ENCODE measurements at places on chromosomes 1 and 21.
A peak's percentile ranks its signal among the peaks of the same experiment; 100 is the strongest.

- DNase-seq: no peak
Observed at GRCh38 chr1:26779098-26779668, 8.6 kb upstream of the PIGV start.

- no peak for DNase-seq
Observed at GRCh38 chr1:156495401-156496140, 5.0 kb downstream of the MEF2D start.

- DNase-seq: no peak
Observed at GRCh38 chr1:228851618-228852017, 116.3 kb downstream of the RHOU start.

GRCh38 chr1:113178522-113178921 lies 105.5 kb downstream of the LRIG2 start:
- no peak for DNase-seq

DNA sequence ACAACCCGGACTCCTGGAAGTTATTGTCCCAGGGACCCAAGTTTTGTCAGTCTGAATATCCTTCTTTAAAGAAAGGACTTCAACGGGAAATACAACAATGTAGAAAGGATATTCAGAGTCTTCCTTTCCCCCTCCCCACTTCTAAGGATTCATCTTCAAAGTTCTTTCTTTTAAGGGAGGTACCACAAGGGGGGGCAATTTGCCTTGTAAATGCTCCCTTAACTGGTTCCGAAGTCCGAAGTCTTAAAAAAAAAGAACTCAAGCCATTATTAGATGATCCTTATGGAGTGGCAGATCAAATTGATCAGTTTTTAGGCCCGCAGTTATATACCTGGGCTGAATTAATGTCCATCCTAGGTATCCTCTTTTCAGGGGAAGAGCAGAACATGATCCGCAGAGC lies 47.0 kb downstream of the SERINC2 start:
- no peak for DNase-seq

DNA sequence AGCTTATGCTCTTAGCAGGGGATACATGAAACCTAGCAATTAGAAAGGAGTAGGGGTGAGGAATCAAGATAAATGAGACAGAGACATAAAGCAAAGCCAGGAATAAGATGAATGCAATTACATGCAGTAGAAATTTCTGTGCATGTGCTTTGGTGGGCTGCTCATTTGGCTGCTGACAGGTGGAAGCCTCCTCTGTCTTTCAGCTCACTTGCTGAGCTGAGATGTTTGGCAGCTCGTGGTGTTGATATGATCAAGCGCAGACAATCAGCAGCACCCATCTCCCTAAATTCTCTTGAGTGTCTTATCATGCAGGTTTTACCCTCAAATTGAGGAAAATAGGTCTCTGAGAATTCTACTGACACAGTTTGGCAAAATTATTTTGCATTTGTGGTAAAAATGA lies 108.3 kb upstream of the CD34 start:
- no peak for DNase-seq

- DNase-seq: no peak
Observed at GRCh38 chr1:119288751-119289150, 79.8 kb upstream of the HAO2 start.

GRCh38 chr1:92877081-92877711 lies 45.4 kb downstream of the RPL5 start:
- DNase-seq: no peak

- no peak for DNase-seq
Observed at GRCh38 chr1:11784256-11784992, 21.3 kb downstream of the MTHFR start.

- no peak for DNase-seq
Observed at GRCh38 chr1:201302163-201303152, 19.2 kb downstream of the PKP1 start.

DNA sequence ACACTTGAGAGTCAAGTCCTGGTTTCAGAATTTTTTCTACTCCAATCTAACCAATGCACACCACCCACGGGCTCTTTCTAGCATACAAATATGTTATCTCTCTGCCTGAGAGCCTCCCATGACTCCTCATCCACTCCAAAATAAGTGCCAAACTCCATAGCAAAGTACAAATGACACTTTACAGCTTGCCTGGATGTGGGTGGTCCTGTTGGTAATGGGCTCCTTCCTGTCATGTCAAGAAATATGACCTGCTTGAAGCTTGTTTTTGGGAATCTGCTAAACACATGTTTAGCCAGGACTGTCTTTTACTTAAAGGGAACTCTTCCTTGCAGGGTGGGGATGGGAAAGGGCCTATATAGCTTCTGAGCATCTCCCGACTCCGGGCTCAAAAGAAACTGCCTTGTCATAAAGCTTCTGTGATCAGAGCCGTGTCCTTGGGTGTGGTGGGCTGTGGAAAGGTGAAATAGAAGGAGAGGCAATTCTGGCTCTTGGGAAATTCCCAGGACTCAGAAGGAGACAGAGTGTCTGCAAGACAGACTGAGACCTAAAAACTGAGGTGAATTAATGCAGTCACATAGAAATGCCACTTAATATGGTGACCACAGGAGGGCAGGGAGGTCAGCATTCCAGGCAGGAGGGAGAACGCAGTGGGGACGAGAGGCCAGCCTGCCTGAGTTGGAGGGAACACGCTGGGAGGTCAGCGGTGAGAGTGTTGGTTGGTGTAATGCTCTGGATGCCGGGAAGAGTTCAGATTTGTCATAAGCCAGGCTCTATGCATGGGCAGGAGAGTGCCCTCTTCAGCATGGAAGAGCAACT lies 6.1 kb upstream of the IGFN1 start:
- peak; percentile 18 for DNase-seq

- no peak for DNase-seq
Observed at GRCh38 chr1:208201229-208201628, 43.0 kb downstream of the PLXNA2 start.

GRCh38 chr1:109617291-109617801 lies 2.1 kb downstream of the GNAT2 start:
- no peak for DNase-seq

DNA sequence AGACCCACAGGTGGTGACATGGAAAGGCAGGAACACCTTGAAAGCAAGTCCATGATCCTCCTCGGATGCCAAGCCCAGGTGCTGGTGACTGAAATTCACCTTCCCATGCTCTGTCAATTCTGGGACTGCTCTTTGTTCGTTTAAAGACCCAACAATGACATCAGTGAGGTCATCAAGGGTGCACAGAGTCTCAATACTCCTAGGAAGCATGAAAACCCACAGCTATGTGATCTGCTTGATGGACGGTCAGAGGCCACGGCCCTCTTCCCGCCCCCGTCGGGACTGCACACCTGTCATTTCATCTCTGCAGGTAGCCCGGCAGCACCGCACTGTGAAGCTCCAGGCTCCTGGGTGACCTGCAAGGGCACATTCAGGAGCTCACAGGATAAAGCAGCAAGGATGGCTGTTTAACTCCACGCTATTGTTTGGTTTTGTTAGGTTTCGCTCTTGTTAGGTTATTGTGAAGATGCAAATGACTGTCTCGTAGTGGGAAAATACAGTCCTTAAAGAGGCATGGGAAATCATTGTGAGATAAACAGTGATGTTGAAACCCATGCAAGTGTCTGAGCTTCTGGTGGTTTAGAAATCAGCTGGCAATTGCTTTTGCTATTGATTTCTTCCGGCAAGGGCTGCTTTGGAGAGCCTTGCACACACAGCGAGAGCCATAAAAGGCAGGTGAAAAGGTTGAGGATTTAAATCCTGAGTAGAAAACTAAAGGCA lies 124.8 kb upstream of the AJAP1 start:
- no peak for DNase-seq

- no peak for DNase-seq
Observed at GRCh38 chr1:154406572-154406879, 1.4 kb downstream of the IL6R start.

- DNase-seq: no peak
Observed at GRCh38 chr1:112805155-112805853, 90.2 kb upstream of the PPM1J start.

DNA sequence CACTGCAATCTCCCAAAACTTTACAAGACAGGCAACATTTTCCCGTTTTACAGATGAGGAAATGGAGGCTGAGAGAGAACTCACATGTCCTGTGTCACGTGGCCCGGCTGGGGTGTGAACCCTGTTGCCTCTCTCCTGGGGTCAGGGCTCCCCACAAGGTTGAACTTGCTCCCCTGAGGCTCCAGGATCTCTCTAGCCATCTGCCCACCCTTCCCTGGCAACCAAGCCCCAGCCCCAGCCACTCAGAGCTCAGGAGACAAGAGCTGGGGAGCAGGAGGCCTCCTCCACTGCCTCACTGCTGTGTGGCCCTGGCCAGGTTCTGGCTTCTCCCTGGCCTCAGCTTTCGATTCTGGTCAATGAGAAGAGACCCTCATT lies 11.8 kb downstream of the LAPTM5 start:
- no peak for DNase-seq

- DNase-seq: no peak
Observed at GRCh38 chr1:224490549-224491537, 56.2 kb upstream of the WDR26 start.

DNA sequence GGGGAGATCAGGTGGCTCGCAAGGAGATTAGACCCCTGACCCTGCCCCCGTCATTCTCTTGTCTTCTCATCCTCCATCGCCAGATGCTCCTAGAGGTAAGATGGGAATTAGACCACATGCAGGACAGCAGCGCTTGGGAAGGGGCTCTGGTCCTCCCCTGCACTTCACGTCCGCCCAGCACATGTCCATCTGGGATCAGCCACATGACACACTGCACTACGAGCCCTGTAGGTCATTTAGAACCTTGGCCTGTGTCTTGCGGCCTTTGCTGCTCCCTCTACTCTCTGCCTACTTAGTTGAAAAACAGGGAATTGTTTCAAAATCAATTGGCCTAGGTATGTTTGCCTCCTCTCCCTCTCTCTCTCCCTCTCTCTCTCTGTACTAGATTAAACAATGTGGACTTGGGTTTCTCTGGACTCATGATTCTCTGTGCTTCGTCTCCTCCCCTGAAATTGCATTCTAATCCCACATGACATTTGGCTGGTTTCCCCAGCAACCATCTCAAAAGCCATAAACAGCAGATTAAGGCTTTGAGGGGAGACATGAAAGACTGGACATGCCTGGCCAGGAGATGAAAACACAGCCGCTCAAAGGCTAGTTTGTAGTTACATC lies 3.8 kb upstream of the NCMAP start:
- DNase-seq: no peak

- no peak for DNase-seq
Observed at GRCh38 chr1:241957692-241958494, at the start of gene BECN2. Gene BECN2 (plus strand): TSS chr1:241957767. CDS start chr1:241957767, 0 bp downstream.

GRCh38 chr1:16048573-16049189 lies 5.1 kb downstream of the CLCNKB start:
- peak; percentile 16 for DNase-seq
